ENCODE measurements at places on chromosomes 1 and 21. TPM values are rescaled to one million over a fixed set of nuclear protein-coding genes. Genes with fewer than 3 reads are reported as not detected.

- DNase-seq = no peak
- peaks cover 26% of the 10 kb centered on the region for H3K4me1 ChIP-seq
- no peak overlapping the region for H3K27ac ChIP-seq
- no peaks in the 10 kb centered on the region for H3K36me3 ChIP-seq
These were observed 88.0 kb upstream of the TLR5 start for GRCh38 chr1:223231011-223231572.

Gene CAPN8
- total RNA-seq = 94.7 TPM

Gene FAM110D
- total RNA-seq = 0.23 TPM

DNA sequence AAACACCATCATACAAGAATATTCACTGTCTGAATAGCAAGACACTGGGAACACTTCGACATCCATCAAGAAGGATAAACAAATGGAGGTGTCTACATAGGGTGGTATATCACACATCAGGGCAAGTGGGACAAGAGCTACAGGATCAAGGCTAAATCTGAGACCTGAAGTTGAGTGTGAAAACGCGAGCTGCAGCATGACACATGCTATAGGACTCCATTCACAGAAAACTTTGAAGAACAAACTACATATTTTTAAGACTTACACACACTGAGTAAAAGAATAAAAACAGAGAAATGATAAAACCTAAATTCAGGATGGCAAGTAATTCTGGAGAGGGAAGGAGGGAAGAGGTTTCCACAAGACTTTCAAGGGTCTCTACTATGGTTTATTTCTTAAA, 2.1 kb downstream of the TTC39A start:
- H3K4me3 ChIP-seq = no peak overlapping the region
- H3K36me3 ChIP-seq = no peaks in the 10 kb centered on the region
- no peak overlapping the region for H3K27ac ChIP-seq
- no peak for DNase-seq
- no peaks in the 10 kb centered on the region for H3K27me3 ChIP-seq
- peaks cover 19% of the 10 kb centered on the region for H3K4me1 ChIP-seq

GRCh38 chr1:54474310-54475251, 68.4 kb upstream of the SSBP3 start:
- H3K27me3 ChIP-seq = 0 out of 2 replicates have a peak, but pooled peaks cover 3% of the 10 kb centered on the region
- H3K36me3 ChIP-seq = no peaks in the 10 kb centered on the region
- H3K4me3 ChIP-seq = no peak overlapping the region
- H3K4me1 ChIP-seq = no peaks in the 10 kb centered on the region
- no peak overlapping the region for H3K27ac ChIP-seq

DNA sequence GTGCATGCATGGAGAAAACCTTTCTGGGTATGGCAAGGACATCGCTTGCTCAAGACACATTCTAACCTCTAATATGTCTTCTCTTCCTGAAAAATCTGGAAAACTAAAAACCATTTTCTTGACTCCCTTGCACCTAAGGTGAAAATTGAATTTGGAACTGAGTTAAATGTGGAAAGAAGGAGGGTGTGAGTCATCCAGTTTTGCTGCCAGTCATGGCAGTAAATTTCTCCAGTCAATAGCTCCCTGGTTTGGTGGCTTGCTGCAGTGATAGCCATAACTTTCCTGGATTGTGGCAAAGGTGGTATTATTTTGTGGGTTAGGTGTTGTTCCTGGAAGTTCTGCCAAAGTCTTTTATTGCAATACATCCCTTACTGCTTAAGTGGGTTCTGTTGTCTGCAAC, 2.5 kb downstream of the ZCCHC17 start:
- no peak overlapping the region for H3K4me3 ChIP-seq
- peaks cover 9% of the 10 kb centered on the region for H3K4me1 ChIP-seq
- no peaks in the 10 kb centered on the region for H3K36me3 ChIP-seq
- H3K27ac ChIP-seq = no peak overlapping the region
